ENCODE measurements at places on chromosomes 3 and 15. TPM values are rescaled to one million over a fixed set of nuclear protein-coding genes. Genes with fewer than 3 reads are reported as not detected.

LRRC34 gene
- 3.4 TPM for total RNA-seq

HES1 gene
- 7.0 TPM for total RNA-seq

MESP2 gene
- 0.25 TPM for total RNA-seq

TM6SF1 gene
- 0.50 TPM for total RNA-seq

ISLR gene
- total RNA-seq: 69.2 TPM

ACAD9 gene
- 40.4 TPM for total RNA-seq

ANKRD34C gene
- not detected for total RNA-seq

COL6A5 gene
- total RNA-seq: not detected

KCNH8 gene
- not detected for total RNA-seq

LRRC31 gene
- not detected for total RNA-seq

GHSR gene
- total RNA-seq: not detected

ADAMTSL3 gene
- total RNA-seq: 0.56 TPM

MUC20 gene
- 0.50 TPM for total RNA-seq

PRSS50 gene
- total RNA-seq: not detected

TLR9 gene
- under 0.01 TPM for total RNA-seq

MINDY4B gene
- total RNA-seq: not detected

PLSCR4 gene
- 99.1 TPM for total RNA-seq

SLCO3A1 gene
- total RNA-seq: 5.6 TPM

CELSR3 gene
- 0.66 TPM for total RNA-seq

GOLGA8A gene
- total RNA-seq: 12.7 TPM

SPATA12 gene
- total RNA-seq: under 0.01 TPM

MNS1 gene
- total RNA-seq: 4.0 TPM

RETNLB gene
- not detected for total RNA-seq

TRIM42 gene
- total RNA-seq: not detected

ZNF385D gene
- 2.0 TPM for total RNA-seq

CHRFAM7A gene
- total RNA-seq: 2.5 TPM

CIDEC gene
- total RNA-seq: not detected

TMEM212 gene
- total RNA-seq: not detected

SCN11A gene
- 0.13 TPM for total RNA-seq

TOP2B gene
- total RNA-seq: 87.1 TPM

FILIP1L gene
- total RNA-seq: 32.1 TPM

SH3GL3 gene
- total RNA-seq: not detected
